ENCODE measurements at places on chromosomes 7 and 10.

DNA sequence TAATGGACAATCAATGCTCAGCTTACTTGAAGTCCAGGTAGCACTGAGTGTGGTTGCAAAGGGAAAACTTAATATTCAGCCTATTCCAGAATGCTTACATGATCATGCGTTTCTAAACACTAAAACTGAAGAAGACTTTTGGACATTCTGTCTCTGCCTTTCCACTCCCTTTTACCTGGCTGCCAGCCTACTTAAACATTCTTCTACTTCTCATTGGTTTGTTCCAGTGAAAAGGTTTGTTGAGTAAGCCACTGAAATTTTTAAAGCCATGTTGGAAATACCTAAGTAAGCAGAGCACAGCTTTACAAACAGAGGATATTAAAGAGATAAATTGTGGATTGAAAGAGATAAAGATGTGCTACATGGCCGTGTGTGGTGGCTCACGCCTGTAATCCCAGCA lies 1280.8 kb upstream of the AUTS2 start:
- no peak for DNase-seq

DNA sequence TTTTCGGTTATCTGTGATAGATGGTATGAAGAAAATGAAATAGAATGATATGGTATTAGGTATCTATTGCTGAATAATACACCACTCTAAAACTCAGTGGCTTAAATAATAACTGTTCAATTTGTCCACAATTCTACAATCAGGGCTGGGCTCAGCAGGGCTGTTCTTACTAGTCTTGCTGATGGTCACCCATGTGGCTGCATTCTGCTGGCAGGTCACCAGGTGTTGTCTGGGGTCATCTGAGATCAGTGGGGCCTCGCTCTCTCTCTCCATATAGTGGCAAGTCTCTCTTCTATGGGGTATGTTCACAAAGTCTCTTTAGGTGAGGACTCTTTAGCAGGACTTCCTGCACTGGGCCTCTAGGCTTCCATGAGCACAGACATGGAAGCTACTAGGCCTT lies 130.4 kb upstream of the SORCS3 start:
- no peak for DNase-seq

- DNase-seq: no peak
Measured at GRCh38 chr7:18535810-18536415, 40.4 kb downstream of the HDAC9 start.

DNA sequence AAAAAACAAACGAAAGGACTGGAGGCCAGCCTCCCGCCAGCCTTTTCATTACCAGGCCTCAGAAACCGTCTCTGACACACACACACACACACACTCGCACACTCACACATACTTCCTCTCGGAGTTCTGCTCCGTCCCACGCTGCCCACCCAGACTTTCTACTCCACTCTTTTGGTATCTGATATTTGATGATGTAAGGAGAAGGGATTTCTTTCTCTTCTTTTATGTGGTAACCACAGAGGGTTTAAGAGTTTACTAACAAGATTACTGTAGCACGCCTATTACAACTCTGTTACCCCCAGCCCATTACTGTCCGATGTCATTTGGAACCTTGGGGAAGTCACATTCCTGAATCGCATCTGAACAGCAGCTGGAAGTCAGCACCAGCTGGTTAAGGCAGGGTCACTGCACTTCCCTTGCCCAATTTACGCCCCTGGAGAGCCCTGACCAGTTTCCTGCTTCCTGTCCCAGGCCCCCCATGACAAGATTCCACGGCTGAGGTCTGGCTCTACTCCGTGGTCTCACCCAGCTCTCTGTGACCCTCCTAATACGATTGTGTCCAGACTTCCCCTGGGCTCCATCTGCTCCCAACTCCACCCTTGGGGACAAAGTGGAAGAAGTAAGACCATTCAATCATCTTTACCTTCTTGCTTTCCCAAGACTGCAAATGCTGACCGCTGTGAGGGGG lies 1.1 kb downstream of the DENND2A start:
- peak; percentile 52 for DNase-seq

DNA sequence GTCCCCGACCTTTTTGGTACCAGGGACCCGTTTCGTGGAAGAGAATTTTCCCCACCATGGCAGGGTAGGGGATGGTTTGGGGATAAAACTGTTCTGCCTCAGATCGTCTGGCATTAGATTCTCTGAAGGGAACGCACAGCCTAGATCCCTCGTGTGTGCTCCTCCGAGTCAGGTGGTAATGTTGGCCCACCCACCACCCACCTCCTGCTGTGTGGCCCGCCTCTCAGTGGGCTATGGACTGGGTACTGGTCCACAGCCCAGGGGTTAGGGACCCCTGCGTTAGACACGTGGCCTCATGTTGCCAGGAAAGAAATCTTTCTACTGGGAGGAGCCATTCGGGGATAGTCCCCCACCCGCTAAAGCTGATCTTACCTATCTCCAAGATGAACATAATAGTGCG lies 27.0 kb downstream of the PFKFB3 start:
- no peak for DNase-seq

DNA sequence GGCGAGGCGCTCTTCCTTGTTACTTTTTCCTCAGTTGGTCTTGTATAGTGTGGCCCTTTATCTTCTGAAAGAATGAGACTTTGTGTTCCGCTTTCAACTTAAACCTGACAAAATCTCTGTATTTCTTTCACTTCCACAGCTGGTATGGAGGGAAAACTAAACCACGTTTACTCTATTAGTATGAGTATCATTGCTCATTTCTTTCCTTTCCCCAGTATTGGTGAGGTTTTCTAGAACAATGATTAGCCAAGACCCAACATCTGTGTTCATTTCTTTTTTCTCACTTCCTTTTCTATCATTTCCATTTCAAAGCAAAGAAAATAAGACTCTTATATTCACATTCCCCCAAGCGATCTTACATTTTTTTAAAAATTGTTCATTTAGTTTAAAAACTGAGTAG lies 165.3 kb downstream of the PAXIP1 start:
- no peak for DNase-seq

DNA sequence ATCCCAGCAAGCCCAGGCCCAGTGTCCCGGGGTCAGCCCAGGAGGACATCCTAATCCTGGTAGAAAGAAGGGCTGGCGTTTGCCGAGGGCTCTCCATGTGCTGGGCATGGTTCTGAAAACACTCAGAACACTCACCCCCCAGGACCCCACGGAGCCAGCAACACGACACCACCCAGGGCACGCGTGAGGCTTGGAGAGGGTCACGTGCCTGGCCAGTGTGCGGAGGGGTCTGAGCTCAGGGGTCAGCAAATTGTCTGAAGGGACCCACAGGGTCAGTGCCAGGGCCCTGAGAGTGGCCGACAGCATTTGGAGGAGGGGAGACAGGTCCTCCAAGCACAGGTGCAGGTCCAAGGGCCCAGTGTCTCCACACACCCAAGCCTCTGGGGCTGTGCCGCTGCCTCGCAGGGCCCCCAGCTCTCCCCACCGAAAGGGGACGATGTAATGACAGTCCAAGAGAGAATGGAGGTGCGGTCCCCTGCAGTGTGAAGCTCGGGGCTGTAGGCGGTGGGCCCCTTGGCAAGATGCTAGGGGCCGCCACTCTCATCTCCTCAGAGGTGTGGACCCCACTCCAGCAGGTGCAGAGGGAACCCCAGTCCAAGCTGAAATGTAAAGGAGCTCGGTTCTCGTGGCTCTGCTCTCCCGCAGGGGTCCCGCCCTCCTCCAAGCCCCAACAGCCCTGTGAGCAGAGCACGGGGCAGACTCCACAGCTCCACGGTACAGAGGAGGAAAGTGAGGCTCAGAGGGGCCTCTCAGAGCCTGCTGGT lies 7.8 kb downstream of the FOXL3 start:
- no peak for DNase-seq

- no peak for DNase-seq
Measured at GRCh38 chr10:57948796-57949195, 318.9 kb downstream of the IPMK start.

GRCh38 chr7:98488167-98488566 lies 87.3 kb upstream of the BAIAP2L1 start:
- no peak for DNase-seq

GRCh38 chr7:149773446-149774236 lies at the start of gene ZNF467:
ZNF467 (minus strand) TSS chr7:149773588; CDS start chr7:149771032, 2,556 bp downstream.
- DNase-seq: peak; percentile 30

- DNase-seq: no peak
Measured at GRCh38 chr7:157723205-157723604, 386.4 kb downstream of the DNAJB6 start.

DNA sequence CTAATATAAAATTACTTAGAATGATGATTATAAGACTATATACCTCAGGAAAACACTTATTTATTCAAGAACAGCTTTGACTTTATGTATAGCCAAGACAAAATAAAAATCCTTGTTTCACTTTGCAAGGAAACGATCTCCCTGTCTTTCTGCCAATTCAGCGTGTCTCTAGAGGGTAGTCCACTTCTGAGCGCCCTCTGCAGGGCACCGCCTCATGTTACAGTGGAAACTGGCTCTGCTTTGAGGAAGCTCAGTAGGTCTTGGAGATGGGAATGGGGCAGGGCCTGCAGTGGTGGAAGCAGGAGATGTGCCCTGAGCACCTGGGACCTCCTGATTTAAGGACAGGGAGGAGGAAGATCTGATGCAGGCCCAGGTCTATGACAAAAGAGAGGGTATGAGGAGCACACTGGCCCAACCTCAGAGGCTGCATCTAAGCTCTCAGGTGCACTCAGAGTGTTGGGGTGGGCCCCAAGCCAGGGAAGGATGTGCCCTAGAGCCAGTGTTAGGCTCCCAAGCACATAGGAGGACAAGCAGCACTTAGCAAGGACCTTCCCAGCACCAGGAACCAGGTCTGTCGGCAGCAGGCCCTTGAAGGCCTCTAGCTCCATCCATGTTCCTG lies 481.0 kb downstream of the TNS3 start:
- peak; percentile 59 for DNase-seq

GRCh38 chr10:21002091-21002878 lies 105.2 kb upstream of the NEBL start:
- DNase-seq: no peak

GRCh38 chr10:59817773-59818172 lies 64.5 kb upstream of the MRLN start:
- no peak for DNase-seq

GRCh38 chr10:30589441-30589840 lies 40.1 kb downstream of the LYZL2 start:
- DNase-seq: no peak

- DNase-seq: no peak
Measured at GRCh38 chr10:49618821-49619220, 5.0 kb downstream of the CHAT start.

GRCh38 chr10:35503578-35503977 lies 101.6 kb upstream of the GJD4 start:
- no peak for DNase-seq

GRCh38 chr7:2478399-2478785 lies 2.2 kb upstream of the GRIFIN start:
- DNase-seq: peak; percentile 66

- peak; percentile 88 for DNase-seq
Measured at GRCh38 chr7:27677912-27678612, 15.4 kb upstream of the HIBADH start.

- no peak for DNase-seq
Measured at GRCh38 chr7:37759526-37759925, 76.0 kb downstream of the GPR141 start.

- no peak for DNase-seq
Measured at GRCh38 chr7:155603205-155603857, 41.1 kb upstream of the RBM33 start.

DNA sequence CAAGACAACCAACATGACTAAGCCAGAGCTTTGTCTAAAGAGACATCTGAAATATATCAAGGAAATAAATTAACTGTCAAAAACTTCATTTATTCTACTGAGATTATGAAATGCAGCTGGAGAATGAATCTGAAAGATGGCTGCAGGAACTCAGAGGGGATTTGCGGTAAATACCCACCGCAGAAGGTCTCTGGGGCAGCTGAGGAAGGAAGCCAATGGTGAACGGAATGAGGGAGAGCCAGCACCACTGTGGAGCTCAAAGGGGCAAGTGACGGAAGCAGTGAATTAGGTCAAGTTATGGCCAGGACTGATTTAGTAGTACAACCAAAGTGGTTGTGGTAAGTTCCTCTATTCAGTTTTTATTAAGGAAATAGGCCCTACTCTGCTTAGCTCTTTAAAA lies 215.3 kb upstream of the GLI3 start:
- DNase-seq: no peak

DNA sequence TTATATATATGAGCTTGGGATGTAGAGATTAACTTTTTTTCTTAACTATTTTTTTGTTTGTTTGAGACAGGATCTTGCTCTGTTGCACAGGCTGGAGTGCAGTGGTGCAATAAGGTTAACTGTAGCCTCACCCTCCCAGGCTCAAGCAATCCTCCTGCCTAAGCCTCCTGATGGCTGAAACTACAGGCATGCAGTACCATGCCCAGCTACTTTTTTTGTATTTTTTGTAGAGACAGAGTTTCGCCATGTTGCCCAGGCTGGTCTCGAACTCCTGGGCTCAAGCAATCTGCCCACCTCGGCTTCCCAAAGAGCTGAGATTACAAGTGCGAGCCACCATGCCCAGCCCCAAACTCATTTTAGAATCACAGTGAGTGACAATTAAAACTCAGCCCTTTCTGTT lies 105.2 kb downstream of the CUBN start:
- no peak for DNase-seq

GRCh38 chr7:1409555-1409954 lies 49.7 kb downstream of the MICALL2 start:
- no peak for DNase-seq

GRCh38 chr7:2527505-2528467 lies 8.2 kb downstream of the LFNG start:
- no peak for DNase-seq

GRCh38 chr7:128939075-128939860 lies 1.5 kb downstream of the IRF5 start:
- DNase-seq: no peak

DNA sequence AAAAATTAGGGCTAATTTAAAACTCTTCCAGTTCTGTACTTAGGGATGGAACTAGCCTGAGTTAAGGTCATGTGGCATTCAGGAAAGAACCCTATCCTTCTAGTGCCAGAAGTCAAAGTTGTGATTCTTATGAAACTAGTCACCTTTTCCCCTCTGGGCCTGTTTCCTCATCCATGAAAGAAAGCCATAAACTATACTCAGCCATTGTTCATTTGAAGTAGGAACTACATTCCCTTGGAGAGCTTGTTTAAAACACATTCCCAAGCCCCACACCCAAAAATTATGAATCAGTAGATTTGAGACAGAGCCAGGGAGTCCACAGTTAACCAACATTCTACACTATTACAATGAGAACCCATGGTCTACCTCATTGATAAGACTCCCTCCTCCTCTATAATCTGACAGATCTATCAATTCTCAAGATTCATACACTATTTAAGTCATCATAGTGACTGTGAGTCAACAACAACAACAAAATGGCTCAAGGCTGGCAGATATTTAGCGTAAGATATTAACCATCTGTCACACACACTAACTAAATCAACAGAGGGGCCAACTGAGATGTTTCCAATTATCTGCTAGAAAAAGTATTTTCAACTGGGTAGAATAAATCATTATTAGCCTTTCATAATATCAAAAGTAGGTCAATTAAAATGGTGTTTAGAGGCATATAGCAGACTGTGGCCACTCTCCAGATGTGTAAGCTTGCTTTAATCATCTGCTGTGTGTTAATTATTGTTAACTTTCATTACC lies 102.3 kb downstream of the SLC25A13 start:
- no peak for DNase-seq

- no peak for DNase-seq
Measured at GRCh38 chr10:84860855-84861254, 532.5 kb downstream of the CCSER2 start.

GRCh38 chr10:15588635-15589508 lies 130.8 kb downstream of the ITGA8 start:
- DNase-seq: no peak
